ENCODE measurements at places on chromosomes 7 and 10. TPM values are rescaled to one million over a fixed set of nuclear protein-coding genes. Genes with fewer than 3 reads are reported as not detected.
A peak's percentile ranks its signal among the peaks of the same experiment; 100 is the strongest.

DNA sequence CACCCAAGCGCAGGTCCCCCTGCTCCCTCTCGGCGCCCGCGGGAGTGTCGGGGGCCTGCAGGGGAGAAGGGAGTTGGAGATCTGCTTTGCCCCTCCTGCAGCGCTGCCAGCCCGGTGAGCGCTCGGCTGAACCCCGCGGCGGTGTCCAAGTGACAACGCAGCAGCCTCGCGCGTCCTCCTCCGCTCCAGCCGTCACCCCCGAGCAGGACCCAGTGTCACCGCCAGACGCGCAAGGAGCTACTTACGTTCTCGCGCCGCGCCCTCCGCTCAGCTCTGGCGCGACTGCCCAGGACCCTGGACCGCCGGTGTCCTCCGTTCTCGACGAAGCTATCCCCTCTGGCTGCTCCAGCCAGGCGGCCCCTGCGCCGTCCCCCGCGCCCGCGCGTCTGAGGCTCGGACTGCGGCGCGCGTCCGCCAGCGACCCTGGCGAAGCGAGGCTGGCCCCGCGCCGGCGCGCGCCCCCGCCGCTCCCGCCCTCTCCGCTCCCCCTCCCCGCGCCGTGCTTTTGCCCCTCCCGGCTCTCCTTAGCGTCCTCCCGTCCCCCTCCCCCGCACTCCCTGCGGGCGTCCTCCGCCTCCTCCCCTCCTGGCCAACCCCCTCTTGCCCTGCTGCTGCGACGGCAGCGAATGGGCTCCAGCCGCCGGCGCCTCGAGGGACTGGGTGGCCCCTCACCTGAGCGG lies at the start of gene NRCAM:
Gene NRCAM, minus strand, starts transcription at position 439 of the 680 bp plus-strand sequence. CDS start 216,372 bp downstream, outside the sequence.
- H3K27ac ChIP-seq: no peak within 1 kb of the TSS
- peak; percentile 80 for DNase-seq
- peaks cover 4% of the 10 kb centered on the region for H3K4me1 ChIP-seq
- peaks cover 33% of the 10 kb centered on the region for H3K27me3 ChIP-seq
- H3K4me3 ChIP-seq: peak within 1 kb of the TSS; percentile 94

DNA sequence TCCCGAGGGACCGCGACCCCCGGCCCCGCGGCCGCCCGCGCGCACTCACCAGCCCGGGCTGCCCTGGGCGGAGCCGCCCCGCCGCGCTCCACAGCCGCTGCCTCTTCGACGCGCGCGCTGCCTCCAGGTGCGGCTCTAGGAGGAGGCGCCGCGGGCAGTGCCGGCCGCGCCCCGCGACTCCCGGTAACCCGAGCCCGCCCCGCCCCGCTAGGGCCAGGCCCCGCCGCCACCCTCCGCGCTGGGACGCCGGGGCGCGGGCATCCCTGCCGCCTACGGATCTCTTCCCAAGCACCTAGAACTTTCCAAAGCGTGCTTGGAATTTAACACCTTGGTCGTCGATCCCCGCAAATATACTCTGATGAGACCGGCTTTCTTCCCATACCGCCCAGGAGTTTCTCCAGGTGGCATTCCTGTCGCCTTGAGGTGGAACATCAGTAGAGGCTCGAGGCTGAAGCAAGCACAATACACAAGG lies at the start of gene SLC26A5:
Gene SLC26A5, minus strand, starts transcription at position 159 of the 472 bp plus-strand sequence. CDS start 24,693 bp downstream, outside the sequence.
- H3K4me1 ChIP-seq: peaks cover 6% of the 10 kb centered on the region
- no peaks in the 10 kb centered on the region for H3K36me3 ChIP-seq
- H3K27me3 ChIP-seq: peaks cover 1% of the 10 kb centered on the region
- peak within 1 kb of the TSS; percentile 47 for H3K4me3 ChIP-seq

- H3K27me3 ChIP-seq: no peaks in the 10 kb centered on the region
- H3K4me3 ChIP-seq: no peak overlapping the region
- no peaks in the 10 kb centered on the region for H3K36me3 ChIP-seq
- H3K27ac ChIP-seq: no peak overlapping the region
- no peaks in the 10 kb centered on the region for H3K4me1 ChIP-seq
These were observed 118.8 kb downstream of the RELN start for GRCh38 chr7:103870664-103871063.

DNA sequence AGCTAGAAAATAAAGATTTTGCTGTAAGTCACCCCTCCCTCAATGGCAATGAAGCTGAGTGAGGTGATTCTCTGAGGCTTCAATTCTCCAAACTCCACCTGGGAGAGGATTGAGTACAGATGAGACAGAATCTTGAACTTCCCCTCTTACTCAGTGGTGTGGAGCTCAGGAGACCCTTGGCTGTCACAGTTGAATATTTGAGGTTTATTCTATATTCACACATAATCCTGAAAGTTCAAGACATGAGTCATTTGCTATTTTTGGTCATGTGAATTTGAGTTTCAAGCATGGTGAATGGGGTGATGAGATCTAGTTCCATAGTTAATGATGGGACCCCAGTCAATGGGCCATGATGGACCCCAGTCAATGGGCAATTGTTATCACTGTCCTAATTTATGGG lies 13.9 kb upstream of the TECTB start:
- no peaks in the 10 kb centered on the region for H3K4me1 ChIP-seq
- no peak overlapping the region for H3K4me3 ChIP-seq
- peaks cover 1% of the 10 kb centered on the region for H3K27me3 ChIP-seq
- H3K36me3 ChIP-seq: no peaks in the 10 kb centered on the region
- DNase-seq: no peak

GRCh38 chr7:123846217-123846891 lies 1.4 kb downstream of the HYAL4 start:
- H3K36me3 ChIP-seq: no peaks in the 10 kb centered on the region
- no peak overlapping the region for H3K27ac ChIP-seq
- no peak for DNase-seq
- H3K4me1 ChIP-seq: no peaks in the 10 kb centered on the region

DNA sequence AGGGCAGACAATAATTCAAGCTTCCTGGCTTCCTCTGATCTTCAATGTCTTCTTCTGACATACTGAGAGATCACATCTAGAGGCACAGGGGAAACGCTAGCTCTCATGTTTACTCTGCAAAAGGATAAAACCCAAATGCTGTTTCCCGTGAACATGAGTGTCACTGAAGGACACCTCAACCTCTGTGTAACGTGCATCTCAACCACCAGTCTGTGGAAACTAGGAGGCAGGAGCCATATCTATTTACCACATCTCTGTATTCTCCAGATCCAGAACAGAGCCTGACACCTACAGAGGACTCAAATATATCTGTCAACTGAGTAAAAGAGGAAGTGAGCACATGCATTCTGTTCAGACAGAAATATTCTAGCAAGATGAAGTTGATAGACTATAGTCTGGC lies 140.3 kb upstream of the TARP start:
- no peak overlapping the region for H3K27ac ChIP-seq
- DNase-seq: no peak
- no peaks in the 10 kb centered on the region for H3K27me3 ChIP-seq
- H3K4me1 ChIP-seq: no peaks in the 10 kb centered on the region
- H3K36me3 ChIP-seq: no peaks in the 10 kb centered on the region

- H3K36me3 ChIP-seq: no peaks in the 10 kb centered on the region
- H3K4me1 ChIP-seq: no peaks in the 10 kb centered on the region
- H3K4me3 ChIP-seq: no peak overlapping the region
- no peaks in the 10 kb centered on the region for H3K27me3 ChIP-seq
- DNase-seq: no peak
These were observed 739.7 kb upstream of the FZD8 start for GRCh38 chr10:36381748-36382147.

- no peaks in the 10 kb centered on the region for H3K36me3 ChIP-seq
- no peak overlapping the region for H3K4me3 ChIP-seq
- H3K27me3 ChIP-seq: no peaks in the 10 kb centered on the region
- H3K4me1 ChIP-seq: no peaks in the 10 kb centered on the region
These were observed 73.4 kb downstream of the CPED1 start for GRCh38 chr7:121061677-121062582.

GRCh38 chr7:77537778-77538280 lies 734 bp downstream of the PTPN12 start:
- no peaks in the 10 kb centered on the region for H3K27me3 ChIP-seq
- peak overlapping the region; percentile 83 for H3K27ac ChIP-seq
- DNase-seq: no peak
- H3K36me3 ChIP-seq: no peaks in the 10 kb centered on the region
- peak overlapping the region; percentile 92 for H3K4me3 ChIP-seq
- peaks cover 2% of the 10 kb centered on the region for H3K4me1 ChIP-seq

- H3K27me3 ChIP-seq: no peaks in the 10 kb centered on the region
- no peaks in the 10 kb centered on the region for H3K4me1 ChIP-seq
- H3K4me3 ChIP-seq: no peak overlapping the region
- no peaks in the 10 kb centered on the region for H3K36me3 ChIP-seq
- H3K27ac ChIP-seq: no peak overlapping the region
These were observed 1396.5 kb upstream of the CELF2 start for GRCh38 chr10:9621216-9621615.

GRCh38 chr10:113566888-113567287 lies 14.0 kb downstream of the HABP2 start:
- peaks cover 19% of the 10 kb centered on the region for H3K27me3 ChIP-seq
- DNase-seq: no peak
- H3K27ac ChIP-seq: no peak overlapping the region
- no peak overlapping the region for H3K4me3 ChIP-seq
- H3K36me3 ChIP-seq: no peaks in the 10 kb centered on the region
- no peaks in the 10 kb centered on the region for H3K4me1 ChIP-seq

DNA sequence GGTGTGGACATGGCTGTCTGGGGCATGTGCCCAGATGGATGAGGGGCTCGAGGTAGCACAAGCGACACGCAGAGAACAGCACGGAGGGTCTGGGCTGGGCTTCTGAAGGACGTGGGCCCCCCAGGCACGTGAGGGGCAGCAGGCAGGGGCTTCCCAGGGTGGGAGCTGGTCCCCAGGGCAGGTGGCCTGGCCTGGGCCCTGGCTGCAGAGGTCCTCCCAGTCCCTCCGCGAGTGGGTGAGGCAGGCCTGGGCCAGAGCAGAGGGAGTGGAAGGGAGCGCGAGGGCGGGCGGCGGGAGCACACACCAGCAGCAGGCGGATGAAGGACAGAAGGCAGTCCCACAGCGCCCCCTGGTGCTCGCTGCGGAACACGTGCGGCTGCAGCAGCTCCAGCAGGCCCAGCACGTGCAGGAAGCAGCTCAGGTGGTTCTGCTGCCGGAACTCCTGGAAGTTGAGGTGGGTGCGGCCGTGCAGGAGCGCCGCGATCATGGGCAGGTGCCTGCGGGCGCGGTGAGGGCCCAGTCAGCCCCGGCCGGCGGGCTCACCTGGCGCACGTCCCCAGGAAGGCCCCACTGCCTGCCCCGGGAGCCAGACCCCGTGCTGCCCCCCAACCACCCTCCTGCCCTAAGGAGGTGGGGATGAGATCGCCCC lies 14.7 kb upstream of the MICALL2 start:
- H3K27ac ChIP-seq: no peak overlapping the region
- peaks cover 21% of the 10 kb centered on the region for H3K36me3 ChIP-seq
- H3K4me3 ChIP-seq: no peak overlapping the region

DNA sequence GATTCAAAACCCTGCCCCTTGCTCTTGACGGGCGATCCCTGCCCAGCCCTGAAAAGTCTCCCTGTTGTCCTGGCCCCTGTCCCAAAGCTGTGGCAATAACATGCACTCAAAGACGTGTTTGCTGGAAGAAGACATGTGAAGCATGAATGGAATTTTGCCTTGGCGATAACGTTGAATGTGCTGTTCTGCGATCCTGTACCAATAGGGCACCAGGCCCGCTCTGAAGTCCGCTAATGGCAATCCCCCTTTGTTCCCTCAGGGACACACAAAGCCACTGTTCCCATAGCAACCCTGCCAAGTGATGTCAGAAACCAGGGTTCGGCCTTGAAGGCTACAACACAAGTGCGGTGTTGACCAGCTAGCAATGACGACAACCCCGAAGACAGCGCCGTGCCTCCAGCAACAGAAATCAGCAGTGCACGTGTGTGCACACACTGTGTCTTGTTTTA lies 284.6 kb downstream of the KLF6 start:
- peak; percentile 67 for DNase-seq
- H3K4me1 ChIP-seq: peaks cover 11% of the 10 kb centered on the region
- H3K27me3 ChIP-seq: no peaks in the 10 kb centered on the region
- H3K4me3 ChIP-seq: peak overlapping the region; percentile 19

DNA sequence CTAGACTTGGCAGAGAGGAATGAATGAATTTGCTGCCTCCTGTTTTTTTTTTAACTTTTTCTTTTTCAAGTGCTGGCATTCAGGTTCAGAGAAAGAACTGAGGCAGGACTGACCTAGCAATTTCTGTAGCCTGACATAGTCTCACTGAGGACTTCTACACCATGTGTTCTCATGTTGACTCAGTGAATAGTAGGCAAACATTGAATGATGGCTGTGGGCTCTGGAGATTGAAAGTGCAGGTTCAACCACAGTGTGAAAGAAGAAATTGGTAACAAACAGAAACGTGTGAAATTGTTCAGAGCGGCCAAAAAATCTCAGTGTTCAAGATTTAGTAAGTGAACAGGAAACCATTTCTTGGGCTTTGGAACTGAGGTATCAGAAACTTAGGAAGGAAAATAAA lies 322.4 kb upstream of the GHITM start:
- no peaks in the 10 kb centered on the region for H3K4me1 ChIP-seq
- no peak overlapping the region for H3K4me3 ChIP-seq
- H3K27me3 ChIP-seq: no peaks in the 10 kb centered on the region
- no peak overlapping the region for H3K27ac ChIP-seq

DNA sequence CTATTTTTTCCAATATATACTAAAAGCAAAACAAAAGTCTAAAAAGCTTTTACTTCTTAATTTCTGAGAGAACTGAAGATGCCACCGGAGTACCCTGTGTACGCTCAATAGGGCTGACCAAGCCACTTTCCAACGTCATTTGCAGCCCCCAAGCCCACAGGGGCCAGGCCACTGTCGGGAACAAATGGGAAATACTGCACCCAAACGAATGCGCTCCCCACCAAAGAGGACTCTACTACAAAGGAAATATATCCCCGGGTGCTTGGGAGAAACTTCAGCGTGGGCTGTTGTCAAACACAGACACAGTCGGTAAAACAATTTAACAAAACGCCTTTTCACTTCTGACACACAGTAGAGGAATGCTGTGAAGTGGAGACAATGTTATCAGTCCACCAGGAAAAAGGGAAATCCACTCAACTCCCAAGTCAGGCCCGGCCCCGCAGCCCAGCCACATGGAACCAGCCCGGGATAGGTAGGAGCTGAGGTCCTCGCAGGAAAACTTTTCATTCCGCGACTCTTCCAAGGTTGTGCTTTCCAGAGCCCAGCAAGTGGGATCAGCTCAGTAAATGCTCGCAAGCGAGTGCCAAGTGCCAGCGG lies 1.4 kb downstream of the PARD3 start:
- H3K4me1 ChIP-seq: peaks cover 23% of the 10 kb centered on the region
- peak overlapping the region; percentile 56 for H3K27ac ChIP-seq
- no peaks in the 10 kb centered on the region for H3K36me3 ChIP-seq

GRCh38 chr7:158016180-158017097 lies 571.2 kb downstream of the PTPRN2 start:
- H3K36me3 ChIP-seq: no peaks in the 10 kb centered on the region
- H3K27me3 ChIP-seq: peaks cover 20% of the 10 kb centered on the region
- peak; percentile 51 for DNase-seq
- H3K27ac ChIP-seq: no peak overlapping the region

MALRD1 gene
- 0.28 TPM for polyA plus RNA-seq

NOBOX gene
- polyA plus RNA-seq: not detected

NRBF2 gene
- polyA plus RNA-seq: 11.0 TPM

FAM131B gene
- polyA plus RNA-seq: 23.1 TPM

VSTM2A gene
- 1.4 TPM for polyA plus RNA-seq

TMEM270 gene
- polyA plus RNA-seq: 0.26 TPM

All from H1 (cell line).